IPS DF 19.7 (cell line): ENCODE measurements at places on chromosomes 2 and 18.

GRCh38 chr2:237712477-237713377, 85.3 kb downstream of the LRRFIP1 start:
- no peak for DNase-seq

DNA sequence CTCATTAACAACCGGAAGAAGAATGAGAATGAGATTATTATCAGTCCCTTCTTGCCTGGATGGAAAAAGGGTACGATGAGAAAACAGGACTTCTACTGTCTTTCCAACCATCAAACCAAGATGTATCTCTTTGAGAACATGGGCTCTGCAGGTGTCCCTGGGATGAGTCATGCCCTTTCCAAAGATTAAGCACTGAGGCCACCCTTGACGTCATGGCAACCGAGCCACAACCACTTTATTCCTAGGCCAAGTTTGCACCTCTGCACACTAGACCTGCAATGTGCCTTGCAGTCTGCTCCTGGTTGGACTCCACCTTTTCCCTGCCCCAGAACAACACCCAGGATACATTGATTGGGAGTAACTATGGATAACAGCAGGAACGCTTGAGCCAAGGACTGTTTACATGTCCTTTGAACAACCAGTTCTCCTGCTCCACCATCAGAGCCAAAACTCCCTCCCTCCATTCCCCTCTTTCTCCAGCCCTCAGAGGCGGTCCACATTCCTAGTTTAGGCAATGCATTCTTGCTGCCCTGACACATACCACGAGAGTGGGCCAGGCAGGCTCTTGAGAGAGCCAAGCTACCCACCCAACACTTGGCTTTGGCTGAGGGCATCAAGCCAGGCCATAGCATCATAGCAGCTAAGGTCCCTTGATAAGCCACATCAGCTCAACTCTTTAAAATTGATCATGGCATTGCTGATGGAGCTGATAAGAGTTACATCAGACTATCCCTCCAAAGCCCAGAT, 310.7 kb downstream of the TNS1 start:
- no peak for DNase-seq

- no peak for DNase-seq
These were observed 4.0 kb downstream of the BAZ2B start for GRCh38 chr2:159612255-159612901.

DNA sequence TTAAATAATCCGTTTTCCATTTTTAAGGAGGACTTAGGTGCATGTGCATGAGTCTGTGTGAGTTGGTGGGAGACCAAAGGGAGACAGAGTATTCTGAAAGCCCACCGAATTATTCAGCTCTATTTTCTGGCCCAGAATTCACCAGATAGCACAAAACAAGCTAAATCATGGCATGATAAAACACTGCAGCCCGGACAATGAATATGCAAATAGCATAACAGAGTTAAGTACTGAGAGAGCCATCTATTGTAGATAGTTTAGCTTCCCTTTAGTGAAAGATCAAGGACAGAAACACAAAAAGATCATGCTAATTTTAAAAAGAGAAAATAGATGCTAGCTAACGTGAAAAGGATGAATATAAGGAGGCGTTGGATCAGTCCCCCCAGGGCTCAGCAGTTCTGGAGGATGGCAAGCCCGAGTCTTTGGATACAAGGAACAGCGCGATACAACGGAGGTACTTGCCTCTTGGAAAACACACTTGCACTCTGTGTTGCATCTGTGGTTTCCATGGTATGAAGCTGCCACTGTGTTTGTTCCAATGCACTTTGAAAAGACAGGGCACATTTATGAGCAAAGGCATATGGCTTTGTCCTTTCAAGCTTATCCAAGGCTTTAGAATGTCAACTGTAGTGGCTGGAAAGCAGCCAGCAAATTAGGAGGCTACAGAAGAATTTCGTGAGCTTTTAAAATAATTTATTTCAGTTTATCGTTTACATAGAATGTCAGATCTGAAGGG, 119.9 kb downstream of the LYPD1 start:
- DNase-seq = no peak

GRCh38 chr2:120775801-120776589, 40.3 kb downstream of the GLI2 start:
- no peak for DNase-seq

DNA sequence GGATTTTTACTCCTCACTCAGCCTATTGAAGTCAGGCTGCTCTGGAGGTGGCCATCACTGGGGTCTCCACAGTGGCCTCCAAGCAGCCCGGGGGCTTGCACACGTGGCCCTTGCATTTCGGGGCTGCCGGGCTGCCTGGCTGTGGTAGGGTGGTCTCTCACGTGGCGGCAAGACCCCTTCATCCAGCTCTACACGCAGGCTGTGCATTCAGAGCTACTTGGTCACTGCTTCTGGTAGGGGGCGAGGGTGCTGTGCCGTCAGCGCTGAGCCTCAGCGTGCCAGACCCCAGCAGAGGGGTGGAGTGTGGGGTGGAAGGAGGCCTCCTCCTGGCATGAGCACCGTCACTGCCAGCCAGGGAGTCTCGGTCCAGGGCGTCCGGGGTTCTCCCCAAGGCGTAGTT, 80.6 kb downstream of the SH3BP4 start:
- no peak for DNase-seq

- peak; percentile 80 for DNase-seq
These were observed 81.5 kb downstream of the NRP2 start for GRCh38 chr2:205763708-205764211.

GRCh38 chr18:58580078-58580477, 48.8 kb downstream of the ALPK2 start:
- no peak for DNase-seq

DNA sequence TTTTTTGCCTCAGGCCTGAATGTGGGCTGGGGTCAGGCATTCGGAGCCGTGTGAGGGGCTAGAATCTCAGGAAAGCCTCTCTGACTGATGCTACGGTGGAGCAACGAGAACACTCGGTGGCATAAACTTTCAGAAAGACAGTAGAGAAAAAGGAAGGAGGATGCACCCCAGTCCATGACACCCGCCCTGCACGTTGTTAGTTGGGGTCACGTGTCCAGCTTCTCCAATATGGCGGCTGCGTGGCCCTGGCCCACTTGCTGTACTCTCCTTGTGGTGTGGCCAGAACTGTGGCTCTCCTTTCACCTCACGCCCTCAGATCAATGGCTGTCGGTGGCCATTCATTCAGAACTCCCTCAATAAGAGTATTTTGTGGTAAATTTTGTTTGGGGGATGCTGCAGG, 131.2 kb downstream of the KCTD1 start:
- no peak for DNase-seq

DNA sequence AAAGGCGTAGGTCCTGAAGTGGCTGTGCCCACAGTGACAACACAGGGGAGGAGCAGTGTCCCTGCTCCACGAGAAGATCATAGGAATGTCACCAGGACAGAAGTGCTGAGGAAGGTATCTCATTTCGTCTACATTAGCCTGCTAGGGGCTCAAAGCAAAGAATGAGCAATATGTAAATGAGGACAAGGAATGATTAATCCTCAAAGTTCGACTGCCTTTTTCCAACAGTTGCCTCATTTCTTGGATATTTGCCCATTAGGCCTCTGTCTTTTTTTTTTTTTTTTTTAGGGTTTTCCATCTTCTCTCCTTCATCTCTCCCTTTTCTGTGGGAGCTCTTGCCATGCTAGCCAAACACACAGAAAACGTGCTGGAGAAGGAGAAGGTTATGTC, 105.2 kb upstream of the ARHGAP28 start:
- DNase-seq = no peak

DNA sequence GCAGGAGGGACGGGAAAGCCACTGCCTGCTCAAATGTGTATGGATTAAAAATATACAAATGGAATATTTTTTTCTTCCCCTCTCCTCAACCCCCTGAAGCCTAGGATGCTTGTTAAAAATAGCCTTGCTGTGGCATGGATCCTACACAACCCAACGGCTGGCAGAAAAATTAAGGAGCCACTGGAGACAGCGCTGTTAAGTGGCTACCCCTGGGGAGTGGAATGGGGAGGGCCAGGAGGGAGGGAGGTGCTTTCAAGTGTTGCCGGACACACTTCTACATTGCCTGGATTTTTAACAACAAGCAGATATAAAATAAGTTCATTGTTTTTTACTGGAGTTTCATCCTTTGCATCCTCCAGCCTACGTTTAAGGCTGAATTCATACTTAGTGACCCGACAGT, 66.6 kb downstream of the ZBTB7C start:
- DNase-seq = no peak

- DNase-seq = no peak
These were observed 201.2 kb downstream of the CBLN2 start for GRCh38 chr18:72342933-72343332.

DNA sequence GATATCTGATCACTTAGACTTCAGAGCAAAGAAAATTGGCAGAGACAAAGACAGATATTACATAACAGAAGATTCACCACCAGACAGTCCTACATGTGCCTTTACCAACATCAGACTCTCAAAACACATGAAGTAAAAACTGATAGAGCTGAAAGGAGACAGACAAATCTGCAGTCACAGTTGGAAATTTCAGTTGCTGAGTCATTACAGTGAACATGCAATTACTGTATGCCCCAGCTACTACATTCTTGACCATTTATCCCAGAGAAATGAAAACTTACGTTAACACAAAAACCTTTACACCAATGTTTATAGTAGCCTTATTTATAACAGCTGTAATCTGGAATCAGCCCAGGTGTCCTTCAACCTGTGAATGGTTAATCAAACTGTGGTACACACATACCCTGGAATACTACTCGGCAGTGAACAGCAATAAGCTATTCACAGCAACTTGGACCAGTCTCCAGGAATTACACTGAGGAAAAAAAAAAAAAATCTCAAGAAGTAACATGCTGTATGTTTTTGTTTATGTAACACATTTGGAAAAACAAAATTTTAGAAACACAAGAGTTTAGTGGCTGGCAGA, 7.5 kb upstream of the SCLY start:
- no peak for DNase-seq

GRCh38 chr2:218782528-218782844, 539 bp downstream of the CYP27A1 start:
- DNase-seq = no peak

DNA sequence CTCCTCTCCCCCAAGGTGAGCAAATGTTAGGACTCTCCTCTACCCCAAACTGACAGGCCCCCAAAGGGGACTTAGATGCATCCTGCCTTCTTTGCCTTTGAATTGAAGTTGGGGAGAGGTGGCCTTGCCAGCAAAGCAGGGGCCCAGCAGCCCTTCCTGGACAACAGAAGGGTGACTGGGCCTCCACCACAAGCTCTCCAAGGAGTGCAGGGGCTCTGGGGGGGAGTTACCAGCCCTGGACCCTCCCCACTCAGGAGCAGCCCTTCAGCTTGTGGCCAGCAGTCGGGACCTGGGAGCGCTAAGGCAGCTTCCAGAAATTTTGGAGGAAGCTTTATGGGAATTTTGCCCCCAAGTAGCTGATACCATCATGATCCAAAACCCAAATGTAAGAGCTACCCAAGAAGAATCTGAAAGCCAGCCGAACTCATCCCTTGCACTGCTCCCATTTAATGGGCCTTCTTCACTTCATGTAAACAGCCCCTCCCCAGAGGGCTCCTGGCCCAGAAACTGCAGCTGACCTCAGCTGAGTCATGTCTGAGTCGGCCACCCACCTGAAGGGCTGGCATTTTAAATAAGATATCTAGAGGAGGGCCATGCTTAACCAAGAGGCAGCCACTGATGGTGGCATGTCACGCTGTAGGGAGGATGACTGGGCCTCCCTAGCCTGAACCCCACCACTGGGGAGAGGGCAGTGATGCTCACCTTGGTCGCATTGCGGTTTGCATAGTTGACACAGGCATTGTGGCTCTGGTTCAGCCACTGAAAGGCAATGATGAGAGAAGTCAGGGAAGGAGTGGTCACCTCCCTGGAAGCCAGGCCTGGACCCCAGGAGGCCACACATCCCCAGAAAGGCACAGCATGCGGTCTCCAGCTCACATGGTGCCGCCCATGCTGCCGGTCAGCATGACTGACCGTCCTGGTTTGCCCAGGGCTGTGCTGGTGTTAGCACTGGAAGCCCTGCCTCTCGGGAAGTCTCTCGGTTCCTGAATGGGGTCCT, 71.5 kb downstream of the SFXN5 start:
- DNase-seq = no peak

DNA sequence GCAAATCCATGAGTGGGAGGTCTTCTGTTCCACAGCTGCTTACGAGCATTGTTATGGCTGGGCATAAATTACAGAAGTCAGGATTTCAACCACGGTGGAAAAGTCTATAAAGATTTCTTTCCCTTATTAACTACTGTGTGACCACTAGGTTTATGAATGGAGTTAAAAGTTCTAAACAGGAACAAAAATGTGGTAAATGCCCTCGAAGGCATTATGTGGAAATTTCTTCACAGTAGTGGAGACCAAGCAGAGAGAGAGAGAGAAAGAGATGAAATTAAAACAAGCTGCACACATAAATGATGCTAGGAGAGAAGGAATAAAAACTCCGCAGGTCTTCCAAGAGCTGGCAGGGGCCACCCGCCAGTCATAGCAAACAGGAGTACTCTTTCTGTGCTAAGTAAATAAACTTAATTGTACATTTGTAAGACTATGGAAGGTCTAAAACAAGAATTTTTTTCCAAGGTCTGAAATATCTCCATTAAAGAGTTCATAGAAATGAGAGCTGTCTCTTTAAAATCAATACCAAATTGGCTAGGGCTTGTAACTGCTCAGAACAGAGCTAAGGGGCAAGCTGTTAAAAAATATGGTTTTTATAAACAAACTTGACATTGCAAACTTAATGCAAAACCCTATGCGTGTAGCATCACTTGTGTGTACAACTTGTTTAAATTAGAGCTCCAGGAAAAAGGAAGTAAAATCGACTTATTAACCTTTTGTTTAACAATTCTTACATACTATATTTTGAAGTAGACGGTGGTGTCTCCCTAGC, 438.2 kb downstream of the MEIS1 start:
- no peak for DNase-seq

DNA sequence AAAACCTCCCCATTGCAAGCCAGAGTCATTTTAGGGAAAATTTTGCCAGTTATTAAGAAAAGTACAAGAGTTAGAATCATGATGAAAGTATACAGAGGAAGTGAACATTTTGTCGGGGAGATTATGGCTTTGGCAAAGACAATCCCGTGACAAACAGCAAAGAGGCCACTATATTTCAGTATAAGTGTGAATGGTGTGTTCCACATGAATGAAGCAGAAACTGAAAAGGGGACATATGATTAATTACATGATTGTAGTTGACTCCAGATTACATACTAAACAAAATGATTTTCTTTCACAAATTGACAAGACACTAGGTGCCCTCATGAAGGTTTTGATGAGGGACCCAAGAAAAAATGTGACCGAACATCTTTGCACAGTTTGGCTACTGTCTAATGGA, 42.0 kb downstream of the SP140 start:
- no peak for DNase-seq

- DNase-seq = no peak
These were observed 433.7 kb downstream of the FIGN start for GRCh38 chr2:163302141-163302540.

DNA sequence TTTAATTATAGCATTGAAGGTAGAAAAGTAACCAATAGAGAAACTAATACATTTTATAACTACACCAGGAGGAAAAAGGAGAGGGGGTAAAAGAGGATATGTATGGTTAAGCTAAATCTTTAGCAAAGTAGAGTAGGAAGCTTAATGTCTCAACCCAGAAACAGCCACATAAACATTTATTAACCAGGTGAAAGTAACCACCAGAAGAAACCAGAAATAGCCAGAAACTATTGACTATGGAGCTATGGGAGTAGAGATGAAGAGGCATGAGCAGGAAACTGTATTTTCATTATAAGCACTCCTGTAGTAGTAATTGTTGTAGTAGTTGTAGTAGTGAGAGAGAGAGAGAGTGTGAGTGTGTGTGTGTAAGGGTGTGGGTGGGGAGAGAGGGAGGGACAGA, 617.5 kb upstream of the CHAC2 start:
- no peak for DNase-seq

- no peak for DNase-seq
These were observed 14.1 kb downstream of the NRP2 start for GRCh38 chr2:205696331-205696926.
